ENCODE measurements at places on chromosomes 16 and 17.

DNA sequence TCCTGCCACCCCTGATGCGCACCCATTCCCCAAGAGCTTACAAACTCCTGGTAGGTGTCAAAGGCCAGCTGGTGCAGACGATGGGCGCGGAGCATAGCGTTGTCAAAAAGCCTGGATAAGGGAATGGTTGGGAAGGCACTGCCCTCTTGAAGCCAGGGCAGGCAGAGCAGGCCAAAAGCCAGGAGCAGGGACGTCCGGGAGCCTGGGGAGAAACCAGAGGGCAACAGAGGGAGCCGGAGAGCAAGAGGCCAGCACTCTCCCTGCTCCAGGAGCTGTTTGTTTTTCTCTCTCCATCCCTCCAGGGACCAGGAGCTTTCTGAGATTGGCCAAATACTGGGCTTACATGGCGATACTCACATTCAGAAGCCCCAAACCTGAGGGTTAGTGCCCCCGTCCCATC lies 334 bp downstream of the GH1 start:
- no peak for DNase-seq

GRCh38 chr16:85557971-85558657 lies 55.0 kb upstream of the GSE1 start:
- no peak for DNase-seq

GRCh38 chr16:27841061-27841801 lies 222.3 kb downstream of the GSG1L start:
- DNase-seq: no peak

DNA sequence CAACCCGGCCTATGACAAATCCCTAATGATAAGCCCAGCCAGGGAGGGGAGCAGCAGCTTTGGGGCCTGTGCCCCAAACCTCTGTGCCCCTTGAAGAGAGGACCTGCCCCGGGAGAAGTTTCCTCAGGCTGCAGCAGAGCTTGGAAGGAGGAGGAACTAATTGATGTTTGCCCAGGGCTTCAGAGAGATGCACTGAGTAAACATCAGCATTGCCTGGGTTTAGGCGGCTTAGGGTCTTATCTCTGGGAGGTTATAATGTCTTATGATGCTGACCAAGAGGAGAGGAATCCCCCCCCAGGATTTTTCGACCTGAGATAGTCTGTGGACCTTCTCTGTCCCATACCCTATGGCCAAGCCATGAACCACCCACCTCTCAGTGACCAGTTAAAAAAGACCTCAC lies 148.7 kb upstream of the SDK2 start:
- DNase-seq: no peak

DNA sequence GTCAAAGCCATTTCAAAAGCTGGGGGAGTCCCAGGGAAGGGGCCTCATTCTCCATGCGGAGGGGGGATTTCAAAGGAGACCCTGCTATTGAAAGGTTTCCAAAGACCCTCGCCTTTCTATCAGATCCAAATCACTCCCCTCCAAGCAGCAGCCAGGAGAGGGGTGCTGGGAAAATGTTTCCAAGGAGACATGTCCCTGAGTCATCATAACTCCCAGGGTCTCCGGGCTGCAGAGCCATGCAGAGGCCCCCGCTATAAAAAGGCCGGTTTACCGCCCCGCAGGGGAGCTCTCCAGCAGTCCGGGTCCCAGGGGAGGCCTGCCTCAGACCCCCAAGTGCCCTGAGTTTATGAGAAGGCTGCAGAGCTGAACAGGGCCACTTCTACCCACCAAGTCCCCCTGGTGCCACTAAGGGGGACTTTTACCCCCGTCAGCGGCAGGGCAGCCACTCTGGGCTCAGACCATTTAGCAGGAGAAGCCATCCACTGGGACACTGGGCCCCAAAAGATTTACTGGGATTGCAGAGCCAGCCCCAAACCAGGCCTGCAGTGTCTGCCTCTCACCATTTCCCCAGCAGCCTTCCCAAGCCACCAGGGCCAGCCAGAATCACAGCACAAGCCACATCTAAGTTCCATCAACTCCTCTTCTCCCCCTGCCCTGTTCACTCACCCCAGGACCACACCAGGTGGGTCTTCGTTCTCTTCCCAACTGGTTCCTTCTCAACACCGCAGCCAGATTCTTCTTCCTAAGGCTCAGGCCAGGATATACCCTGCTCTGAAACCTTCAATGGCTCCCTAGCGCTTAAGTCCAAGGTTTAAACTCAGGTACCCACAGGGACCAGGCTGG lies 234.4 kb downstream of the ZNF423 start:
- no peak for DNase-seq

DNA sequence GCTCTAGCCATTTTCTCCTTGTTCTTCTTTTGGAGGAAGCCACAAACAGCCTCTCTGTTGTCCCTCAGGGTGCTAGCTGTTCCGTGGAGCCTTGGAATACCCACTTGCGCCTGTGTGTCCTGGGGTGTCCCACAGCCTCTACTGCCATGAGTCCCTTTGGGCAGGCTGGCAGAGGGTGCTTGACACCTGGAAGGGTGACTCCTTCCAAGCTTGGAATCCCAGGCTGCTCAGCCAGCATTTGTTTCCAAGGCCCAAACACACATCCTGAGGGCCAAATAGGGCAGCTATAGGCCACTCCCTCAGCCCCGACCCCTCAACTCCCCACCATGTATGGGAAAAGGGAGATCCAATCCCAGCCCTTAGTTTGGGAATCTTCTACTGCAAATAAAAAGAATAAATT lies 14.9 kb downstream of the ZNHIT3 start:
- DNase-seq: no peak
